A549 treated with Hydrocortisone at 1 μM for 4 hours (cell line): ENCODE measurements at places on chromosomes 5 and 9. TPM values are rescaled to one million over a fixed set of nuclear protein-coding genes. Genes with fewer than 3 reads are reported as not detected.

The C9 gene
- not detected in 5 replicates for total RNA-seq

The ANXA2R gene
- total RNA-seq = 2.4 to 3.7 TPM (median 2.9 TPM) in 5 replicates

The IFNA21 gene
- total RNA-seq = not detected in 5 replicates

The PCDHA6 gene
- total RNA-seq = 0.05 to 0.08 TPM (median 0.08 TPM) in 3 of 5 replicates, not detected in the others

The LCN1 gene
- total RNA-seq = 0.15 to 0.20 TPM in 2 of 5 replicates, not detected in the others

The NR2F1-AS1 gene
- 3.1 to 4.7 TPM (median 4.0 TPM) in 5 replicates for total RNA-seq

The MSX2 gene
- total RNA-seq = 3.1 to 5.0 TPM (median 4.3 TPM) in 5 replicates

The CMYA5 gene
- total RNA-seq = 0.06 to 0.14 TPM (median 0.08 TPM) in 5 replicates

The DNAJC18 gene
- total RNA-seq = 4.8 to 8.2 TPM (median 8.1 TPM) in 5 replicates

The SHISAL2B gene
- not detected in 5 replicates for total RNA-seq

The FOXD4 gene
- total RNA-seq = 0.23 to 0.55 TPM (median 0.44 TPM) in 5 replicates

The SLC1A3 gene
- 0.09 TPM in 1 of 5 replicates, not detected in the others for total RNA-seq

The SLC22A4 gene
- total RNA-seq = 4.9 to 6.4 TPM (median 6.0 TPM) in 5 replicates

The NUTM2F gene
- total RNA-seq = 0.03 TPM in 1 of 5 replicates, not detected in the others

The GRHPR gene
- total RNA-seq = 151 to 178 TPM (median 164 TPM) in 5 replicates

The CNTFR gene
- total RNA-seq = 0.07 to 0.17 TPM (median 0.14 TPM) in 5 replicates

The FOXD4L6 gene
- 0.06 to 0.07 TPM in 2 of 5 replicates, not detected in the others for total RNA-seq

The IL33 gene
- total RNA-seq = 0.10 to 0.55 TPM (median 0.43 TPM) in 5 replicates

The CNTLN gene
- total RNA-seq = 3.9 to 6.5 TPM (median 5.3 TPM) in 5 replicates

The KIF4B gene
- 0.02 to 0.06 TPM (median 0.03 TPM) in 4 of 5 replicates, not detected in the other for total RNA-seq

The PIP5KL1 gene
- total RNA-seq = 1.5 to 2.1 TPM (median 1.6 TPM) in 5 replicates

The SLC36A3 gene
- total RNA-seq = not detected in 5 replicates

The PCDHB4 gene
- 0.06 to 0.10 TPM (median 0.07 TPM) in 3 of 5 replicates, not detected in the others for total RNA-seq

The PTPRD gene
- 0.08 to 0.40 TPM (median 0.29 TPM) in 5 replicates for total RNA-seq

The IL13 gene
- 0.08 TPM in 1 of 5 replicates, not detected in the others for total RNA-seq

The LPAR1 gene
- 20.3 to 23.3 TPM (median 23.0 TPM) in 5 replicates for total RNA-seq

The ECSCR gene
- total RNA-seq = not detected in 5 replicates

The PCDHA10 gene
- 0.01 to 0.03 TPM (median 0.02 TPM) in 3 of 5 replicates, not detected in the others for total RNA-seq

The ALDH1A1 gene
- total RNA-seq = 4,480 to 7,218 TPM (median 5,416 TPM) in 5 replicates

The GARIN3 gene
- not detected in 5 replicates for total RNA-seq

The HAVCR1 gene
- total RNA-seq = 25.5 to 50.1 TPM (median 31.2 TPM) in 5 replicates

The GLRA1 gene
- not detected in 5 replicates for total RNA-seq
